ENCODE measurements at places on chromosomes 13 and 19.

GRCh38 chr19:34189917-34190425 is 17.7 kb downstream of the LSM14A start:
- no peak for DNase-seq

- no peak for DNase-seq
Measured at GRCh38 chr13:24119626-24120508, 40.7 kb upstream of the SPATA13 start.

GRCh38 chr13:105814219-105814901 is 721.1 kb downstream of the EFNB2 start:
- no peak for DNase-seq

- no peak for DNase-seq
Measured at GRCh38 chr19:11174336-11174735, 18.8 kb upstream of the SPC24 start.

DNA sequence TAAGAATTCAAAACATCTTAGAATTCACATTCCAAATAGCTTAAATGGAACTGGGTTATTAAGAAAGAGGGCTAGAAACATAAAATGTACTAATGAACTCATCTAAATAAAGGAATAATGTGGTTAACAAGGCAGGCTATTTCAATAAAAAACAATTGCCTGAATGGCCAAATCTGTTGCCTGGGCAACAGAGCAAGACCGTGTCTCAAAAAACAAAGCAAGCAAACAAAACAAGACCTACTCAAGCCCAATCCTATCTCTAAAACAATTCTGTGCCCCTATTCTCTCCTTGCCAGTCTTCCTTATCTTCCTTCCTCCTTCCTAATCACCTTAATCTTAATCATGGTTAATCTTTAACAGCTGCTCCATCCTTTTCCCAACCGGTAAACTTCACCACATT is 12.1 kb downstream of the IGFL1 start:
- DNase-seq, result no peak

DNA sequence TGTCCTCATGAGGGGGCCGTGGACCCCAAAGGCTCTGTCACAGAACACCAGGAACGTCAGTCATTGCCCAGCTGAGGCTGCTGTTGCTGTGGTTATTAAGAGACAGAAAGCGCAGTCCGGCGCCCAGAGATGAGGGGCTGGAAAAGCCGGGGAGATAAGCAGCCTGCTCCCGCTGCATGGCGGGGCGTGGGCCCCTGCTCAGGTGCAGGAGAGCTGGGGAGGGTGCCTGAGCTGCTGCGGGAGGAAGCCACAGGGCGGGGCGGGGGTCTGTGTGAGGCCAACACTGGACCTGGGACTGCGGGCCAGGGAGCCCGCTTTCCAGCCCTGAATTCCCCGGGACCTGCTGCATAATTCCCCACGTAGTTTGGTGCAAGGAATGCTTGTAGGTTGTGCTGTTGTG is 11.3 kb downstream of the SOX1 start:
- no peak for DNase-seq

DNA sequence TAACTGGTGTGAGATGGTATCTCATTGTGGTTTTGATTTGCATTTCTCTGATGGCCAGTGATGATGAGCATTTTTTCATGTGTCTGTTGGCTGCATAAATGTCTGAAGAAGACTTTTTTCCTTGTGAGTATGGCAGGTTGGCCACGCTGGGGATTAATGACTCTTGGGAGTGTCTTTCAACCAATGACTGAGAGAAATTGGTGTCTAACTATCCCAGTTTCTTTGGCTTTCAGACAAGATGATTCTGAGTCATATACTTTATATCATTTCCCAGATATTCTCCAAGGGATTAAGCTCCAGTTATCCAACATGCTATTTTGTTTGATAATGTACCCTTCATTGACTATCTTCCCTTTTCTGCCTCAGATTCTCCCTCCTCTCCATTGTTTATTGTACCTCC is 35.5 kb upstream of the CSNK1A1L start:
- DNase-seq, result no peak

GRCh38 chr19:18551631-18552030 is 6.0 kb upstream of the KXD1 start:
- no peak for DNase-seq

GRCh38 chr19:3818466-3818865 is 32.3 kb upstream of the MATK start:
- DNase-seq, result no peak

GRCh38 chr13:60001889-60002288 is 161.8 kb downstream of the DIAPH3 start:
- DNase-seq, result no peak

DNA sequence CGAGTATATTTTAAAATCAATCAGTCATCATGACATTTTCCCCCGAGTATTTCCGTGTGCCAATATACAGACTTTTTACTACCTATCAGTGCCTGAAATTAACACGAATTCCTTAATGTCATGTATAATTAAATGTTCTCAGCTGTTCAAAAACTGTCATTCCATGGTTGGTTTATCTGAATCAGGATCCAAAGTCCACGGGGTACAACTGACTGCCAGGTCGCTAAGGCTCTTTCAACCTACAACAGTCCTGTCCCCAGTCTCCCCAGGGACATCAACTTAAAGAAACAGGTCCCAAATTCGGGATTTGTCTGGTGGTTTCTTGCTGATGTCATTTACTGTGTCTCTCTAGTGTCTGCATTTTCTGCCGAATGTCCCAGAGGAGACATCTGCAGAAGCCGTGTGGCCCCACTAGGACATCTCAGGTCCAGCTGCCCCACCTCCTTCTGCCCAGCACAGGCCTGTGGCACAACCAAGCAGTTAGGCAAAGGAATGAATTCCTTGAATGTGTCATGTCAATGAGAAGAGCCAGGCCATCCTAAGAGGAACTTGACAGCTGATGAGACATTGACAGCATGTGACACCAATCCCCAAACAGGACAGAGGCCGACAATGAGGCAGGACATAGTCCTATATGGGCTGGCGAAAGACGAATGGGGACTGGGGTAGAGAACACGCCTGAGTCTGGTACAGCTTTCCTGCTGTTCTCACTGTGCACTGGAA is 109.5 kb downstream of the STK24 start:
- DNase-seq, result no peak

DNA sequence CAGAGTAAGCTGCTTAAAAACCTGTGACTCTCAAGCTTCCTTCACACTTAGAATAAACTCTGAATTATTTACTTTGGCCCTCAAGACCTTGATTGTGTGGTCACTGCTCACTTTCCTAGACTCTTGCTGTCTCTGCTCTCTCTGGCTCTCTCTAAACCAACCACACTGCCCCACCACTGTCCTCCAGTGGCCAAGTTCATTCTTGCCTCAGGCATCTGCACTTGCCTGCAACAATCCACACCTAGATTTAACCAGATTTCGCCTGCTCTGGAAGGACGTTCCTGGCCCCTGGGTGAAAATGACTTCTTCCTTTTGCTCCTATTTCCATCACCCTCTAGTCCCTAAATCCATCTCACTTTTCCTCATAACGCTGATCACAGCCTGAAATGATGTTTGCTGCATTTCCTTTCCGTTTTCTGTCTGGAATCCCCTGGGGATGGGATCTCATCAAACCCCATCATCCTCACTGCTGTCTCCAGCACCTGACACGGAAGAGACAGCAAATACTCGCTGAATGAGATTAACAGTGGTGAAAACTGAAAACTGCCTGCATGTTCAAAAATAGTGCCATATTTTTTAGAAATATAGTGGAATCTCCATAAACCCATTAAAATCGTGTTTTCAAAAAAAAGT is 232.6 kb downstream of the UQCRFS1 start:
- DNase-seq, result no peak

DNA sequence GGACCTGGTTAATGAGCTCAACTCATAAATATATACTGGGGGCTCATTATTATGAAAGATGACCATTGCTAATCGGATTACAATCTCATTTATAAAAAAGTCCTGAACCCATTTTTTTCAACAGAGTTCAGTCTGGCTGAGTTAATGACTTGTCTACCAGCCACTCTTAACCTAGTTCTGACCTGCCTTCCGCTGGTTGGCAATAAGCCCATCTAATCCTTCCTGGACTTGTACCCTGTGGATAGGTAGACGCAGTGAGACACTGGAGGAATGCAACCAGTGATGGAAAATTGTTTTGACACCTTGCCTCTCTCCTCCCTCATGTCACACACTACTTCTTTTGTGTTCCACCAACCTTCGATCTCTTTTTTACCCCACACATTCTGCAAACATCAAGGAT is 279.9 kb downstream of the FOXO1 start:
- no peak for DNase-seq

GRCh38 chr13:24925318-24926231 is 161.6 kb downstream of the RNF17 start:
- no peak for DNase-seq

- DNase-seq, result no peak
Measured at GRCh38 chr13:100722517-100722916, 47.9 kb upstream of the TMTC4 start.

DNA sequence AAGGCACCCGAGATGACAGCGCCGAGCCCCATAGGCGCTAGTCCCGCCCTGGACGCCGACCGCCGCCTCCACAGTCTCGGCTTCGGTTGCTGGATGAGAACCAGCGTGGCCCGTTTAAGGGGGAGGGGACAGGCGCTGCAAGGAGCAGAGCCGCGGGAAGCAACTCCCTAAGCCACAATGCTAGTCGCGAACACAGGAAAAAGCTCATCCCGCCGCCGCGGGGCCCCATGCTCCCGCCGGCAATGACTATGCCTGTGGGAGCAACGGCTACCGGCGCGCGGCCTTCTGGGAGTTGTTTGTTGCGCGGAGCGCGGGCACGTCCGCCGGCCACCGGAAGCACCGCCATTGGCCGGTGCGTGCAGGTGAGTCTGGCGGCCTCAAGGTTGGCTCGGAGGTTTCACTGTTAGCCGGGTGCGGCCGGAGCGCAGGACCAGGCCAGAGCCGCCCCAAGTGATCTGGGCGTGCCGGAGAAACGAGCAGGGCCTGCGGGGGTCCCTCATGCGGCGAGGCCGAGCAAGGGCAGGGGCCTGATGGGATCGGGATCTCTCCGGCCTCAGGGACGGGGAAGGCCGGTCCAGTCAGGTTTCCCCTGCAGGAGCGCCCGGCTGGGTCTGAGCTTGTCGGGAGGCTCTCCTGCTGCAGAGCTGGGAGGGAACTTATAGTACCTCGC is at the start of gene ZNF544:
ZNF544 (plus strand) TSS at position 330 of the 670 bp plus-strand sequence. CDS start 15,110 bp downstream, outside the sequence.
- peak; percentile 4 for DNase-seq

GRCh38 chr13:70203661-70204229 is 95.5 kb upstream of the KLHL1 start:
- no peak for DNase-seq

DNA sequence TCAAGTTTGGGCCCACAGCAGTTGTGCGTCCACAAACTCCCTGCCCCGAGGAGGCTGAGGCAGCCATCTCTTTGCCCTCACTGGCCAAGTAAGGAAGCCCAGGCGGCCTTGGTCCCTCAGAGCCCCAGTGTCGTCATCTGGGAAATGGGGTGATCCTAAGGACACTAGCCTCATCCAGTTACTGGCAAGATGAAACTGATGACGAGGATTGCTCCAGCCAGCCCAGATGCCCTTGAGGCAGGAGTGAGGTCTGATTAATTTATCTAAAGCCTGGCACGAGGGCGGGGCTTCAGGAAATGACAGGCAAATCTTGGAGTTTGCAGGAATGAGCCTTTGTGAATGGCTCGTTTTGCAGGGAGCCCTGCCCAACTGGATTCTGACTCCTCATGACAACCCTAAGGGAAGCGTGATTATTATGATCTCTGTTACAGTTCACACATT is 5.6 kb downstream of the LIPE start:
- no peak for DNase-seq

- DNase-seq, result no peak
Measured at GRCh38 chr19:46728208-46728607, 11.3 kb upstream of the PRKD2 start.

GRCh38 chr13:77980592-77980991 is 62.0 kb upstream of the EDNRB start:
- DNase-seq, result no peak

GRCh38 chr13:48901781-48902180 is 73.9 kb upstream of the FNDC3A start:
- DNase-seq, result no peak

GRCh38 chr19:30340771-30341561 is 31.2 kb upstream of the ZNF536 start:
- DNase-seq, result no peak

DNA sequence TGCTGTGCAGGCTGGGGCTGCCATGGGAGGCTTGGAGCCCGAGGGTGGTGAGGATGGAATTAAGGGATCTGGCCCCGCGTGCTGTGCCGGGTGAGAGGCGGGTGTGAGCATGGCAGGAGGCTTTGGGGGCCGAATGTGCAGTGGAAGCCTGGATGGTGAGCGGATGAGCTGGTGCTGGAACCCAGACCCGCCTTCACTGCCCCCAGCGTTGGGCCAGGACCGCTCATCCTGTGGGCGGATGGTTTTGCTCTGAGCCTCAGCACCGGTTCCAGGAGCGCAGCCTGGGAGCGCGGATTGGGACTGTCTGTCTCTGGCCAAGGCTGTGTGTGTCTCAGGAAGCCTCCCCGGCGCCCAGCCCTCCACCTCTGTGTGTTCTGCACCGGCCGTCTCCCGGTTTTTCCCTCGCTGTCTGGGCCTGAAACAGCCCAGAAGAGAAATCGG is 16.7 kb downstream of the KDM4B start:
- no peak for DNase-seq

GRCh38 chr19:49067554-49067953 is 2.9 kb upstream of the NTF4 start:
- DNase-seq, result no peak

DNA sequence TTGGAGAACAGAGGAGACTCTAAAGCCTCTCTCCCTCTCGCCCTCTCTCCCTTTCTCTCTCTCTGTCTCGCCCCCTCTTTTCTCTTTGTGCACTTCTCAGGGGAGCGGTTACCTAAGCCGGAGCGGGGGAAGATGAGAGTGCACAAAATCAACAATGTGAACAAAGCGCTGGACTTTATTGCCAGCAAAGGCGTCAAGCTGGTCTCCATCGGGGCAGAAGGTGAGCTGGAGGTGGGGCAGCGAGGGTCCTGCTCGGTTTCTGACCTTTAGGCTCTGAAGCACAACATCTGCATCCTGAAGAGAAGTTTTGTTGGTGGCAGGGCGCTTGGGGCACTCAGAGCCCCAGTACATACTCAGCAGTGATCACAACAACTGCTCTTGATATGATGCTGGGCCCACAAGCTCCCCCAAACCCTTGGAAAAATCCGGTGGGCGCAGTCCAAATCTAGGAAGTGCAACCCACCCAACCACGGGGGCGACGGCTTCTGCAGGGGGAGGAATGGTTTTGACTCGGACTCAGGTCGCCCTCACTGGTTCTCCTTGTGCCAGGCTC is 43.3 kb downstream of the CAPN12 start:
- no peak for DNase-seq

DNA sequence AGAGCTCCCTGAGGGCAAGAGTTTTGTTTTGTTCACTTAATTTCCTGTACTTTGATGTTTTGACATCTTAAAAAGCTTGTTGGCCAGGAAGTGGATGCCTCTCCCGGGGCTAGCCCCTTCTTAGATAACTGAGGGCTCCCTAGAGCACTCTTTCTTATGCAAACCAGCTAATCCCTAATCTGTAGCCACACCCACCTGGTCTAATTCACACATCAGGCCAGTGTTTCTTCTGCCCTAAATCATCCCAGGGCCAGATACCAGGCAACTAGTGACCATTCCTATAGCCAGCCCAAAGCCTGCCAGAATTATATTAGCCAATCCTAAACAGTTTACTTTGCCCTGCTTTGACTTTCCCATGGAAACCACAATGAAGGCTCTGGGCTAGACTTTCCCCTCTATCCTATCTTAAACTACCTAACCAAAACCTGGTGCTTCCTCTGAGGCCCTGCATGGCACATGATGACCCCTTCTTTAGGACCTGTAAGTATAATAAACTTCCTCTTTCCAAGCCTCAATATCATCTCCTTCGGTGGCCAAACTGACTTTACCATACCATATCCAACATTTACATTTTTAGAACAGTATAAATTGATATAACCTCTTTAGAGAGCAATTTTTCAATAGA is 24.8 kb downstream of the WBP4 start:
- DNase-seq, result no peak
